ENCODE measurements at places on chromosomes 4 and X.

- no peak for DNase-seq
Observed at GRCh38 chr4:172751550-172751949, 417.1 kb upstream of the GALNT7 start.

DNA sequence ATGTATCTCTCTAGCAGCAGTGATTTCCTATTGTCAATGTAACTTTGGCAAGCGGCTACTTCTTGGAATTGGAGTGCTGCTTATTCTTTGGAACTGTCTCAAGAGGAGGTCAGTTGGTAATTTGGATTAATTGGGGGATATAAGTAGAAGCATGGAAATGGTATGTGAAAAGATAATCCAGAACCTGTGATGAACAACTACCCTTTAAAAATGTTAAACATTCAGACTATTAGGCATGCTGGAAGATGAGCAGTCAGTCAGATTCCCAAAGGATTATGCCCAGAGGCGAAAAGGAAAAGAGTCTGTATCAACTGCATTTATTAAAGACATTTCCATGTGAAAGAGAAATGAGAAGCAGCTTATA lies 62.5 kb downstream of the SEC24D start:
- peak; percentile 25 for DNase-seq

GRCh38 chr4:24278693-24279092 lies 305.7 kb downstream of the DHX15 start:
- peak; percentile 65 for DNase-seq

DNA sequence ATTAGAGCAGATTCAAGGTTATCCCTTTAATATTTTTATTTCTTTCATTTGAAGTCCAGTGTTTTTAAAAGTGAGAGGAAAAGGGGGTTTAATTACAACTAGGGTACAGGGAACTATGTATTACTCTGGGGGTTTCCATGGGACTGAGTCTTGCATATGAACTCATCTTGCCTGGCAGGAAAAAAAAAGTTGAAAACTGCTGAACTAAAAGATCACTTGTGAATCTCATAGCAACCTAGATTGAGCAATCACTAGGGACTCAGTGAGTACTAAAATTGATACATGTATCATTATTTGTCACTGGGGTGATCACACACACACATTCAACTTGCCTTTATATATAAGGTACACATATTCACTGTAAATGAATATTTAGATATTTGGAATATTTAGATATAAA lies 180.7 kb upstream of the SFRP2 start:
- no peak for DNase-seq

- no peak for DNase-seq
Observed at GRCh38 chr4:159137176-159137575, 34.3 kb downstream of the RAPGEF2 start.

- DNase-seq = no peak
Observed at GRCh38 chrX:38273453-38273852, 52.8 kb upstream of the SRPX start.

GRCh38 chr4:80465238-80465637 lies 129.7 kb downstream of the CFAP299 start:
- DNase-seq = no peak

- DNase-seq = peak; percentile 37
Observed at GRCh38 chrX:39157796-39158195, 356.5 kb downstream of the MID1IP1 start.

- DNase-seq = no peak
Observed at GRCh38 chrX:39653691-39654090, 444.1 kb downstream of the BCOR start.

DNA sequence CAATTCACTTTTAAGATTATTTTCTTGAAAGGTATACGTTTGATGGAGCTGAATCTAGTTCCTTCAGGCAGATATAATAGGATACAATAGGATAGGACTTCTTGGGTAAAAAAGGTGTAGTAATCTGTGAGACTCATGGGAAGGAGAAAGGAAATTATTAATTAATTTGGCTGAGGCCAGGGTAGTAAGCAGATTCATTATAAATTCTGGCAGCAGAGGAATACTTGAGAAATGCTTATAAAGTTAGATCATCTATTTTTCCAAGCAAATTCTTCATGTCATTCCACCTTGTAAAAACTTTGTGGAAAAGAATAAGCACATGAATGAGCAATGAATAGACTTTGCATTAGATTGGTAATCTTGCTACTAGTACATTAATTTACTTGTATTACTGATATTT lies 46.9 kb downstream of the GYPE start:
- DNase-seq = peak; percentile 14

DNA sequence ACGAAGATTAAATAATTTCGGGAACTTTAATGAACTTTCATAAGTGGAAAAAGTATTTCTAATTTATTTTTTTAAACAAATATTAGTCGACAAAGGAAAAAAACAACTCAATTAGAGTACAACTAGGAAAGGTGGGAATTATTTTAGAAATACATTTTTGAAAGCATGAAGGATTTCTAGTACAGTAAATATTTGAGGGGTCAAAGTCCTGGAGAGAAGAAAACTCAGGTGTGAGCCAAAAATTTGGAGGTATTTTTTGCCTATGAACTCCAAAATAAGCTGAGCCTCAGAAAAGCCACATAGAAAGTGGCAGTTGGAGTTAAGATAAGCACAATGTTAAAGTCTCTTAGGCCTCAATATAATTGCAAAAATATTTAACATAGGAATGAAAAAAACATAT lies 2017.3 kb downstream of the C4orf33 start:
- DNase-seq = no peak

DNA sequence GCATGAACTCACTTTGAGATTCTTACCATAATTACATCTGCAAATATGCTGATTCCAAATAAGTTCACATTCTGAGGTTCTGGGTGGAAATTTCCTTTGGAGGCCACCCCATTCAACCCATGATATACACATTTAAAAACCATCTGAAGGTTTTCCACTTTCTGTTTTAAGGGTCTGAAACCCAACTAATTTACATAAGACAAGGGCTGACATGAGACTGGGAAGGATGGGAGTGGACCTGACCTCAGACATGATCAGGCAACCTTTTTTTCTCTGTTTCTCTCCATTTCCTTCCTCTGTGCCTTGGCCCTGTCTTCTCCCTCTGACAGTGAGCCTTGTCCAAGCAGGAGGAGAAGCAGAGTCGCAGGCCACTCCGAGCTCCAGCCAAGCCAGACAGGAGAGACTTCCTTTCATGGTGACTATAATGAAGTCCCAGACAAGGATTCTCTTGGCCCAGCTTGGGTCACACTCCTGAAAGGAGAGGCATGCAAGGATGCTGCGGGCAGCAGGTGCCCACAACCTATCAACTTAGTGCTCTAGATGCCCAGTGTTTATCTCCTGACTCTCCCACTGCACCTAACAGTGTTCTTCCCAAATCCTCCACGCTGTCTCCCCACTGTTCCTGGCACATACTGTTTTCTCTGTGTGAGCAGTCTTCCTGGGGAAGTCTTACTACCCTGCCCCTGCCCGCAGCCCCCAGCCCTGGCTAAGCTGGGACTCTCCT lies 39.9 kb downstream of the MSX1 start:
- DNase-seq = no peak

- DNase-seq = no peak
Observed at GRCh38 chr4:54509057-54509456, 148.7 kb upstream of the KIT start.

- DNase-seq = peak; percentile 47
Observed at GRCh38 chr4:24594887-24595286, 10.5 kb upstream of the DHX15 start.

- DNase-seq = no peak
Observed at GRCh38 chr4:18022572-18023050, 1.1 kb upstream of the LCORL start.

DNA sequence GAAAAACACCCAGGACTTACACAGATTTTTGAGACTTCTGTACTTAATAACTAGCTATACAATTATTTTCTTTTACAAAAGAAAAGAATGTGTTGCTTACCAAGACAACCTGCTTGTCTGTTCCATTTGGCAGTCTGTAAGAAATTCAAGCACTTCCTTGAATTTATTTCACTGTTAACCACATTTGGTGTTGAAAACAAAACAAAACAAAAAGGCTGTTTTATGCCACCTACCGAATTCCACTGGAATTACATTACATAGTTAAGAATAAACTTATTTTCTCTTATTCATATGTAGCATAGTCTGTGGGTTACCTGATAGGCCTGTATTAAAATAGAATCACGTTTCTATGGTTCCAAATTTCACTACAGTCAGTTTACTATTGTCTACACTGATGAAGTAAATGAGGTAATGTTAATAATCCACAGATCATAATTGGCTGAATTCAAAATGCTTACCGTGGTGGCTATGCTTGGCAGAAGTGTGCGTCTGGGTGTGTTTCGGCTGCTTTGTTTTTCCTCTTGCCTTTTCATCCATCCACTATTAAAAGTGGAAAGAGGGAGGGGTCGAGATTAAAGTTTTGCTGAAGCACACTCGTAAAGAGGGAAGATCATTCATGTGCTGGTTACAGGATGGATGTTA lies at the start of gene TLR1:
Gene TLR1, minus strand, starts transcription at position 138 of the 642 bp plus-strand sequence. CDS start 5,960 bp downstream, outside the sequence.
- DNase-seq = peak; percentile 46

GRCh38 chr4:147195386-147195785 lies 249.7 kb upstream of the TTC29 start:
- DNase-seq = peak; percentile 61

GRCh38 chrX:11480626-11481025 lies 185.1 kb downstream of the ARHGAP6 start:
- DNase-seq = no peak

- DNase-seq = no peak
Observed at GRCh38 chr4:182144626-182145333, 98.4 kb upstream of the TENM3 start.

DNA sequence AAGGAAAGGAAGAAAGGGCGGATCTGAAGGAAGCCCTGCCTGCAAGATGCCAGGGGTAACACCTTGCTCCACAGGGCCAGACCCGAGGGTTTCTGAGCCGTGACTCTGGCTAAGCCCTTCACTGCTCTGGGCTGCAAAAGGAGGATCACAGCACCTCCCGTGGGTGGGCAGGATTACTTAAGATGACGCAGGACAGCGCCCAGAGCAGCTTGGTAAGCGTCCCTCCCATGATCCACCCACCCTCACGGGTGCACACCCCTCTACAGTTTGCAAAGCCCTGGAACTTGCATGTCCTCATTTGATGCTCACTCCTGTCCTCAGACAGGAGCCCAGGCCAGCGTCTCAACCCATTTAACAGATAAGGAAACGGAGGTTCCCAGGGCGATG lies 64.9 kb downstream of the CRMP1 start:
- DNase-seq = no peak

DNA sequence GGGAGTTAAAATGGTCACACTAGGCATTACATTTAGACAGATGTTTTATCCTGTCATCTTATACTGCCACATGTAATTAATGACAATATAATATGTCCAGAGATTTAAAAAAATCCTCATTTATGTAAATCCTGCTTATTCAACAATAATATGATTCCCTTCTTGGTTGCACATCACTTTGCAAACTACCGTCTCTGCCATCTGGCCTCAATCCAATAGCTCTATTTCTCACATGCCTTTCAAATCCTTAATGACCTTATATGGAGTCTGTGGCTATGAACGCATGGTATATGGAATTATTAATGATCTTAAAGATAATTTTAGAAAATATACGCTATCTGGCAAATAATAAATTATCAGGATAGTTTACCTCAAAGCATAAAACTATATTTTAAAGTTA lies 144.5 kb downstream of the NPNT start:
- DNase-seq = no peak

- peak; percentile 21 for DNase-seq
Observed at GRCh38 chrX:10989386-10989785, 121.7 kb upstream of the HCCS start.

GRCh38 chr4:7481227-7481626 lies 46.5 kb upstream of the PSAPL1 start:
- DNase-seq = no peak

DNA sequence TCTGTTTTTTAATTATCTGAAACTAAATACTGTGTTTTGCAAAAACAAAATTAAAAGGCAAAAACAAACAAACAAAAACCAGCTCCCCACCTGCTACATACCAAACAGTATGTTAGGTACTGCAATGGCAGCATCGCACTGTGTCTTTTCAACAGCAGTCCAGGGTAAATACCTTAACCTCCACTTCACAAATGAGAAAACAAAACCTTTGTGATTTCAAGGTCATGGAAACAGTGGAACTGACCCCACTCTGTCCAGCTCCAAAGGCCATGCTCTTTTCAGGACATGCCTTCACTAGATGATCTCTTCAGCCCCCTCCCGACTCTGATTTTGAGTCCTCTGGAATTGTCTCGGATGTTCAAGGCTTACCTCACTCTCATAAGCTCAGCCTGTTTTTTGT lies 183.4 kb downstream of the CBR4 start:
- no peak for DNase-seq

DNA sequence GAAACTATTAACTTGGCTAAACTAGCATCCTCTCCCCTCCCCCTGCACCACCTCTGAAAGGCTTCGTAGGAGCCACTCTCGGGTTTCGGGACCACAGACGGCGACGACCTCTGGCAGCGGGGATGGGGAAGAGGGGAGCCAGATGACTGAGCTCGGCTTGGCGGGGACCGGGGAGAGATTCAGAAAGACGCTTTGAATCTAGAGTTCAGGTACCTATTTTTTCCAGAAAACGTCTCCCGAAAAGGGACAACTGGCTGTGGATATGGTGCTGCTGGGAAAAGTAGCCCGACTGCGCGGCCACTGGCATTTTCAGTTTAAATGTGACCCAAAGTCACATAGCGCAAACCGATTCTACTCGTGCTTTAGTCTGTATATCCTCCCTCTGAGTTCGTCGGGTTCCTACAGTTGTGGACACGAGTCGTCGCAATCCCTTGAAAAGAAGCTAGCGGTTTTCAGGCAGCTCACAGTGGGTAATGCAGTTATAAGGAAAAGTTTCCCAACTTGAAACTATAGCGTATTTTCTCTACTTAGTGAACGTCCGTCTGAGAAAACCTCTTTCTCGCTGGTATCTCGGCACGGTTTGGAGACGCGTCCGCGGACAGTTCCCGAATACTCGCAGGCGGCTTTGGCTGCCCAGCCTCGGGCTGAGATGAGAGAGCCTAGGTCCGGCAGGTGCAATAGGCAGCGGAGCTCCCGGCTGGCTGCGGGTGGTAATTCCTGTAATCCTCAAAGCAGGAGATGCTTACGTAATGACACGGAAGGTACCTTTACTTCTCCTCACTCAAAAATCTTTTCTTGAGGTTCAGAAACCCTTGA lies 1.3 kb downstream of the PARM1 start:
- peak; percentile 9 for DNase-seq

GRCh38 chr4:97593248-97593647 lies 550.0 kb downstream of the STPG2 start:
- DNase-seq = no peak

DNA sequence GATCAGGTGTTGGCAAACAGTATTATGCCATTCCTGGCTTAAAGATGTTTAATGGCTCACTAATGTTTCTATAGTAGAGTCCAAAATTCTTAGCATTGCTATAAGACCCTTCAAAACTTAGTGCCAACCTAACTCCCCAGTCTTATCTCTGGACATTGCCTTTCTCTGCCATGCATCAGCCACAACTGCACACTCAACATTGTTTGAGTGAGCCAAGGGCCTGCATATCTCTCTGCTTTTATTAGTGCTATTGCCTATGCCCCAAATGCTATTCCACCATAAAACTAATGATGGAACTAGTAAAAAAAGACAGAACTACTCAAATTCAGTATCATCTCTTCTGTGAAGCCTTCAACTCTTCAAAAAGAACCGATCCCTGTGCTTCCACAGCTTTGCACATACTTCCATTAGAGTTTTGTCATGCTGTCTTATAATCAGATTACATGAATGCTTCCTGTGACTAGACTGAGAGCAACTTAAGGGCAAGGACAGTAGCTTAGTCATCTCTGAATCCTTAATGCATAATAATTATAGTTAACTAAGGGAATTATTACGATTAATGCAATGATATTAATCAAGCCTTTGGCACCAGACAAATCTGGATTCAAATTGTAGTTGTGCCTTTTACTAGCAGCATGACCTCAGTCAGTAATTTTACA lies 53.7 kb downstream of the CHM start:
- DNase-seq = peak; percentile 11

Data from astrocyte (in vitro differentiated cells and primary cell).